Right atrium auricular region (tissue), 2 donors: ENCODE measurements at places on chromosomes 16 and 17.

- H3K27me3 ChIP-seq, result no peaks in the 10 kb centered on the region
- H3K4me1 ChIP-seq, result peaks cover 14% of the 10 kb centered on the region
- peak overlapping the region; percentile 53 for H3K27ac ChIP-seq
- no peak overlapping the region for H3K4me3 ChIP-seq
- H3K36me3 ChIP-seq, result no peaks in the 10 kb centered on the region
- DNase-seq, result peak; percentile 89
These were observed 584.7 kb downstream of the WWOX start for GRCh38 chr16:78684030-78684611.

DNA sequence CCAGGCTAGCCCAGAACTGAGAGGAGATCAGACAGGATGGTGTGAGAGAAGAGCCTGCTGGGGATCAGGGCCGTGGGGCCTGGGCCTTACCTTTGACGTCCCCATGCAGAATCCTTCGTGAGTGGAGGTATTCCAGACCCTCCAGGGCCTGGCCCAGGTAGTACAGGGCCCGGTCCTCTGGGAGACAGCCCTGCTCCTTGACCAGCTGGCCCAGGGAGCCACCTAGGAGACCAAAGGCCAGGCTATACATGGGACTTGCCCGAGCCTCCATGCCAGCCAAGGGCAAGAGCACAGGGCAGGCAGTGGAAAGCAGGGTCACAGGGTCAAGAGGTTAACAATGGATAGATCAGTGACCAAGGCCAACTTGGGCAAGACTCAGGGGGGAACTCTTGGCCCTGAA, 12.1 kb upstream of the SPATA32 start:
- no peak overlapping the region for H3K4me3 ChIP-seq
- H3K4me1 ChIP-seq, result no peaks in the 10 kb centered on the region
- H3K27me3 ChIP-seq, result no peaks in the 10 kb centered on the region
- peaks cover 56% of the 10 kb centered on the region for H3K36me3 ChIP-seq
- DNase-seq, result no peak
- peak overlapping the region; percentile 3 for H3K27ac ChIP-seq

- no peak overlapping the region for H3K4me3 ChIP-seq
- no peak for DNase-seq
- no peak overlapping the region for H3K27ac ChIP-seq
- H3K27me3 ChIP-seq, result no peaks in the 10 kb centered on the region
These were observed 84.8 kb downstream of the RPTOR start for GRCh38 chr17:80629298-80630028.

- no peaks in the 10 kb centered on the region for H3K36me3 ChIP-seq
- peak; percentile 60 for DNase-seq
- H3K4me1 ChIP-seq, result no peaks in the 10 kb centered on the region
- no peak overlapping the region for H3K4me3 ChIP-seq
- no peaks in the 10 kb centered on the region for H3K27me3 ChIP-seq
- no peak overlapping the region for H3K27ac ChIP-seq
These were observed 31.6 kb upstream of the HS3ST2 start for GRCh38 chr16:22782314-22782713.

DNA sequence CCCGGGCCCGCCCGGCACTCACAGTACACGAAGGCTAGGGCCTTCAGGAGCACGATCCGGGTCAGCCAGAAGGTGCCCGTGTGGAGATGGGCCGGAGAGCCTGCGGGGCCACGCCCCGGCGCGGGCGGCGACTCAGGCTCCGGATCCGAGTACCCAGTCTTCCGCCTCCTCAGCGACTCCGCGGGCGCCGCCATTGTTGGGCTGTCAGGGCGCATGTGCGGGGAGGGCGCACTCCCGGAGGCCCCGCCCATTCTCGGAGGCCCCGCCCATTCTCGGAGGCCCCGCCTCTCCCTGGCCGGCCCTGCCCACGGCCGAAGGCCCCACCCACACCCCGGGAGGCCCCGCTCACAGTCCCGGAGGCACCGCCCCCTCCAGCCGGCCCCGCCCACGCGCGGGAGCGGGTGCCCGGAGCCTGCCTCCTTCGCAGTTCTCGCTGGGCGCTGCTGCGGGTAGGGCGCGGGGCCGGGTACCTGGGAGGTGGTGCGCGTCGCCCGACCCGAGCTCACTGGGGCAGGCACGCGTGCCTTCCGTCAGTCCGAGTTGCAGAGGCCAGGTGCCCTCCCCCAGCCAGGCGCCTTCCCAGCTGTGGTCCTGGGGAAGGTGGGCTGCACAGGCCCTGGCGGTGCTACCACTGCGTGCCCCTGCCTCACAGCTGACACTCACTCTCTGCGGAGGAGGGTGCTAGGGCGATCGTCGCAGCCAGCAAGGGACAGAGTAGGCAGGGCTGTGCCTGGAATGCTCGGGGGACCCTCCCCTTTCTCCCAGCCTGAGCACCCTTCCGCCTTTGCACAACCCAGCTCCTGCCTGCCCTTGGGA, at the start of gene LMF1:
Gene LMF1, minus strand, starts transcription at position 219 of the 816 bp plus-strand sequence. Its CDS starts 4 bp downstream, at position 215.
- H3K27ac ChIP-seq, result peak within 1 kb of the TSS; percentile 83
- H3K4me3 ChIP-seq, result peak within 1 kb of the TSS; percentile 81
- no peaks in the 10 kb centered on the region for H3K27me3 ChIP-seq
- peak; percentile 93 for DNase-seq

DNA sequence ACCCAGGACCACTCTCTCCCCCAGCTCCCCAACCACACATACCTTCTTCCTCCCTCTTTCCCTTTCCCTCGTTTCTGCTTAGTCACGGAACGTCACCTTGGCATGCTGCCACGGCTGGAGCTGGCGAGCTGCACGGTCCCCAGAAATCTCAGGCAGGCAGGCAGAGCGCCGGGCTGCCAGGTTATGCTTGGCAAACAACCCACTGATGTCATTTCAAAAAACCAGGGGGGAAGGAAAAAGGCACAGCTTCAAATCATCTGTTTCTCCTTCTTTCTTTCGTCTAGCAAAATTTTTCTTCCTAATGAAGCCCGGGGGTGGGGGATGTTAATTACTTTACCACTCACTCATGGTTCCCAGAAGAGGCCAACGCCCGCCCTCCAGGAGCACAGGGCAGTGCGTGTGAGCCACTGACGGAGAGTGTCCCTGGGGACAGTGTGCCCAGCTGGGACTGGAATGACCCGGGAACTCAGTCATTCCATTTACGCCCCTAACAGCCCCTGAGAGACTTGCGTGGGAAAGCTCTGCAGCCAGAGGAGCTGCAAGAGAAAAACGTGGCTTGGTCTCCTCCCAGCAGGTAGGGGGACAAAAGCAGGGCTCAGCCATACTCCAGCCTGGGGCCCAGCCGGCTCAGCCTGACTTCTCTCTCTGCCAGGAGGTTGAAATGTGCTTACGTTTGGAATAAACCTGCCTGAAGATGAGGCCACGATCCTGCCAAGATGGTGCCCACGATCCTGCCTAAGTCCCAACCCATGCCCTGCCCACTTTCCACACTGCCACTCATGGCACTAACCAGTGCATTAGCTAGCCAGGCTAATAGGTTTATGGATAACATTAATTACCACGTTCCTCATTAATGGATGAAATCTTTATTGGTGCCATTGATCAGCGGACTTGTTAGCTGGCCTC, 198.9 kb downstream of the ZFHX3 start:
- H3K27ac ChIP-seq, result peak overlapping the region; percentile 75
- no peaks in the 10 kb centered on the region for H3K36me3 ChIP-seq
- H3K27me3 ChIP-seq, result no peaks in the 10 kb centered on the region

DNA sequence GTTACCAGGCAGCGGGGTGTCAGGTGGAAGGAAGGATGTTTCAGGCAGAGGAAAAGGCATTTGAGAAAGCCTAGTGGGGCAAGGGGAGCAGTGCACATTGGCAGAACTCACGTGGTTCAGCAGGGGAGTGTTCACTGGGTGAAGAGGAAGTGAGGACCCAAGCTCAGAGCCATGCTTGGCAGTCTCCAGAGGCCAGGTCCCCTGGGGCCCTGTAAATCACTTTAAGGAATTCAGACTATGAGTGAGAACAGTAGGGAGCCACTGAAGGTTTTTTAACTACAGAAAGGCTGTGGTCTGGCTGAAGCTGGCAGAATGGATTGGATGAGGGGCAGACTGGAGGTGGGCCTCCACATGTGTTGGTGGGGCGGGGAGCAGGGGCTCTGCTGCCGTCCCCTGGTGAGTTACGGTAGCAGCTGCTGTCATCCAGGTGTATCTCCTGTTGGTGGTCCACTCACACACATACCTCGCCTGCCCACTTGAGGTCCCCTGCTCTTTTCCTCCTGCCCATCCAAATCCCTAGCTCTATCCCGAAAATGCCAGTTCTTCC, 5.1 kb downstream of the CLEC16A start:
- no peak overlapping the region for H3K27ac ChIP-seq
- H3K27me3 ChIP-seq, result no peaks in the 10 kb centered on the region
- H3K4me1 ChIP-seq, result peaks cover 47% of the 10 kb centered on the region
- no peaks in the 10 kb centered on the region for H3K36me3 ChIP-seq

GRCh38 chr16:29770250-29770929, 7.7 kb upstream of the ZG16 start:
- H3K4me3 ChIP-seq, result no peak overlapping the region
- DNase-seq, result no peak
- H3K27me3 ChIP-seq, result no peaks in the 10 kb centered on the region
- no peaks in the 10 kb centered on the region for H3K4me1 ChIP-seq
- H3K36me3 ChIP-seq, result no peaks in the 10 kb centered on the region

GRCh38 chr17:80586846-80587228, 42.2 kb downstream of the RPTOR start:
- H3K4me3 ChIP-seq, result no peak overlapping the region
- no peak overlapping the region for H3K27ac ChIP-seq
- no peaks in the 10 kb centered on the region for H3K36me3 ChIP-seq
- no peak for DNase-seq

GRCh38 chr16:5321930-5322329, 224.3 kb upstream of the EEF2KMT start:
- no peak for DNase-seq
- H3K4me3 ChIP-seq, result no peak overlapping the region
- no peaks in the 10 kb centered on the region for H3K27me3 ChIP-seq
- H3K27ac ChIP-seq, result no peak overlapping the region
- H3K4me1 ChIP-seq, result no peaks in the 10 kb centered on the region
- H3K36me3 ChIP-seq, result no peaks in the 10 kb centered on the region

- DNase-seq, result no peak
- no peaks in the 10 kb centered on the region for H3K27me3 ChIP-seq
- H3K27ac ChIP-seq, result no peak overlapping the region
- no peaks in the 10 kb centered on the region for H3K36me3 ChIP-seq
- no peaks in the 10 kb centered on the region for H3K4me1 ChIP-seq
These were observed 8.8 kb upstream of the GFAP start for GRCh38 chr17:44924107-44924544.

GRCh38 chr17:38327936-38328335, 15.8 kb downstream of the GPR179 start:
- no peak overlapping the region for H3K27ac ChIP-seq
- no peaks in the 10 kb centered on the region for H3K4me1 ChIP-seq
- H3K4me3 ChIP-seq, result no peak overlapping the region
- no peak for DNase-seq

DNA sequence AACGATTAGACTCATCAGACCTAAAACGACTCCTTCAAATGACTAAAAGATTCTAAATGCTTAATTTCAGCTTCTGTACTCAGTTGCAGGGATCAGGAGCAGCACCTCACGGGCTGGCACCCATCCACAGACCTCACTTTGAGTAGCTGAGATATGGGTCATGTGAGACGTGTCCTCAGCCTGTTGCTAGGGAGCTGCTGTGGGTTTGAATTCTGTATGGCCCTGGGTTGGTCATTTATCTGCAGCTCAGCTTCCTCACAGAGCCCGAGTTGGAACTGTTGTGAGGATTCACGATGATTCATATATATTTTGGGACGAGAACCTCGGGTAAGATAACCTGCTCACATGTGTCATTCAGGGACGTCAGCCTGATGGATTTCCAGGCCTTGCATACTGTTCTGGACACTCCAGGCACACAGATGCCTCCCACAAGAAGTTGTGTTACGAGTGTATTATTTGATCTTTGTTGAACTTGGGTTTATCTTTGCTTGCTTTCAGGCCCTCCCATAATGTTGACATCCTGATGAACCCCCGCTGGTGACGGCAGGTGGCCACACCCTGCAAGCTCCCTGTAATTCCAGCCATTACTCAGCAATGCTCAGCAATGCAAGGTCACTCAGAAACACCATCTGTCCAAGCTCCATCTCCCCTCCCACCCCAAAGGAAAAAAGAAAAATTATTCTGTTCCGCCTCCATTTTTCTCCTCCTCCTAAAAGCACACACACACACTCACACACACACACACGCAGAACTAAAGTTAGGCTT, 137.6 kb downstream of the RBFOX3 start:
- H3K27me3 ChIP-seq, result no peaks in the 10 kb centered on the region
- H3K4me1 ChIP-seq, result no peaks in the 10 kb centered on the region
- H3K4me3 ChIP-seq, result no peak overlapping the region
- no peak overlapping the region for H3K27ac ChIP-seq

- H3K4me1 ChIP-seq, result no peaks in the 10 kb centered on the region
- H3K36me3 ChIP-seq, result no peaks in the 10 kb centered on the region
- H3K27me3 ChIP-seq, result no peaks in the 10 kb centered on the region
- no peak for DNase-seq
- no peak overlapping the region for H3K27ac ChIP-seq
These were observed 21.5 kb downstream of the TMEM235 start for GRCh38 chr17:78252701-78253635.

GRCh38 chr17:27457731-27458523, 1.7 kb downstream of the KSR1 start:
- H3K27me3 ChIP-seq, result no peaks in the 10 kb centered on the region
- no peak for DNase-seq
- peak overlapping the region; percentile 89 for H3K4me3 ChIP-seq
- H3K4me1 ChIP-seq, result no peaks in the 10 kb centered on the region
- H3K27ac ChIP-seq, result no peak overlapping the region

DNA sequence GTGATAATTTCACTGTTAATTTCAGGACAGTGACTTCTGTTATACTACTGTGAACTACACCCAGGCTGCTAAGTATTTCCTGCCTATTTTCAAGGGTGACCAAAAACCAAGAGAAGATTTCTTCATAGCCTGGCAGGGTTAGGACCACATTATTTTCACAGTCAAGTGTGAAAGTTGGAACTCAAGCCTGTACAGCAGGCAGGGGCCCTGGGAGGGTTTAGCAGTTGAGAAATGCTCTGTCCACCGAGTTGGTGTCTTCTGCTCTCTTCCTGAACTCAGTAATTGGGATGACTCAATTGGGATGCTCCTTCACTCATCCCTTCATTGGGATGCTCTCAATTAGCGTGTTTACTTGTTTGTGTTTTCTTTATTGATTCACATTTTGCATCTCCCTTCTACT, 347.3 kb upstream of the CDH11 start:
- no peaks in the 10 kb centered on the region for H3K27me3 ChIP-seq
- no peak overlapping the region for H3K4me3 ChIP-seq
- H3K27ac ChIP-seq, result no peak overlapping the region
- no peak for DNase-seq
- no peaks in the 10 kb centered on the region for H3K36me3 ChIP-seq
